Stimulated activated CD4-positive, alpha-beta T cell treated with anti-CD3 and anti-CD28 coated beads, Interleukin-2, amount 100 ng/mL, for 24 hours (primary cell): ENCODE measurements at places on chromosomes 3 and 15.

DNA sequence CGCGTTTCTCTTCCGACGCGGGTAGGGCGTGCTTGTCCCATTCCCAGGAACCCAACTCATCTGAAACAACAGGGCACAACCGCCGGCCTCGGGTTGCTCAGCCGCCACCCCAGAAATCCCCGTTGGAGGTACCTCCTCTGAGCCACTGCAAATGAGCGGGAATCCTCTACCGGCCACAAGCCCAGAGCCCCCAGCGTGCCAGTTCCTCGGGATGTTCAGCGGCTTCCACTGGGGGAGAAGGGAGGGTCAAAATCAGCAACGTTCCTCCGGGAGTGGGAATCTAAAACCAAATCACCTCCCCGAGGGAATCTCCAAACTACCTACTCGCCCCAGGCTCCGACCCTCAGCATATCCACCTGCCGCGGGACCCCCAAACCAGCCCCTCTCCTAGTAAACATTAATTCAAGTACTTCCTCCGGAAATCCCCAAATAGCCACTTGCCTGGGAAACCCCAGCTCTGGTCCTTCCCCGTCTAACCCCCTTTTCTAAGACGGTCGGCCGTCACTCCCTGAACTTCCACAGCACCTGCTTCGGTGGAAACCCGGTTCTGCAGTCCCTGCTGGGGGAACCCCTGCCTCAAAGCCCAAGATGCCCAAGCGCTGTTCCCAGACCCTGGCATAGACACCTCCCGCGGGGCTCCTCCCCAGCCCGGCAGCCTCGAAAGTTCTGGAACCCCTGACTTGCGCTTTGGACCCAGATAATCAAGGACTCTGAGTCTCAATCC is 887 bp downstream of the OXTR start:
- DNase-seq, result no peak

DNA sequence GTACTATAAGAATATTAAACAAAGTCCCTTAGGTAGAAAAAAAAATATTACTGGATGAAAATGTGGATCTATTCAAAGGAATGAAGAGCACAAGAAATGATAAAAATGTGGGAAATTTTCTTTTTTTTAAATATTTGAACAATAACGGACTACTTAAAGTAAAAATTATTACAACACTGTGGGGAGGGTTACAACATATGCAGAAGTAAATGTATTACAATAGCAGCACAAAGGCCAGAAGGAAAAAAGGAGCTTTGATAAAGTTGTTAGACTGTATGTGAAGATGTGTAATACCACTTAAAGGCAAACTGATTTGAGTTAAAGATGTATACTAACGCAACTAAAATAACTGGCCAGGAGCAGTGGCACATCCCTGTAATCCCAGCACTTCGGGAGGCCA is 427.1 kb downstream of the SHQ1 start:
- DNase-seq, result no peak

- DNase-seq, result no peak
Measured at GRCh38 chr15:85603703-85604102, 191.0 kb downstream of the KLHL25 start.

GRCh38 chr3:127479449-127479848 is 111.1 kb downstream of the TPRA1 start:
- DNase-seq, result no peak

DNA sequence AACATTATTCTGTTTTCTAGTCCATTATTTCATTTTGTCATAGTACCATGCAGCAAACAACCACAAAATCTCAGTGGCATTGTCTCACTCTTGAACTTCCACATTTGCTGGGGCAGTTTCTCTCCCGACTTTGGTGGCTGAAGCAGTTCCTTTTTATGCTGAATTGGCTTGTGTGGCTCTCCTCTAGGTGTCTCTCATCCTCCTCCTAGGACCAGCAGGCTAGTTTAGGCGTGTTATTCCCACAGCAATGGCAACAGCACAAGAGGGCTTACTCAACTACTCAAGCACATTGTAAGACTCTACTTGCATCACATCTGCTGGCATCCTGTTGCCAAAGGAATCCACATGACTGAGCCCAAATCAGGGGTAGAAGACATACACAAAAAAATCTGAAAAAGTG is 201.8 kb upstream of the KCNH8 start:
- no peak for DNase-seq

DNA sequence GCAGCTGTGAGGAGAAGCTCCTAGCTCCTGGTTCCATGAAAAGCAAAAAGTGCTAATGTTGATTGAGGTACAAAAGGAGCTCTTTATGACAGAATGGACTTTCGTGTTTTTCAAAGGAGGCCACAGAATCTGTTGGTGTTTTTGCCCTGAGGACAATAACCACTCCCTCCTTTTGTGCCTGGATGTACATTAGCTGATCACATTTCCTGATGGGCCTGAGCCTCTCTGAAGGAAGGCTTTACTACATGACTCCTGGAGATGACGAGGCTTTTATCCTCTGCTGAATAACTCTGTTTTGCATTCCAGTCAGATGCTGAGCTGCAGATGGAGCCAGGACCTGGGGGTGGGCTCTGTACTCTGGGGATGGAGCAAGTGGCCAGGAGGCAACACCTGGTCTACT is 301.9 kb downstream of the CACNA2D3 start:
- no peak for DNase-seq

DNA sequence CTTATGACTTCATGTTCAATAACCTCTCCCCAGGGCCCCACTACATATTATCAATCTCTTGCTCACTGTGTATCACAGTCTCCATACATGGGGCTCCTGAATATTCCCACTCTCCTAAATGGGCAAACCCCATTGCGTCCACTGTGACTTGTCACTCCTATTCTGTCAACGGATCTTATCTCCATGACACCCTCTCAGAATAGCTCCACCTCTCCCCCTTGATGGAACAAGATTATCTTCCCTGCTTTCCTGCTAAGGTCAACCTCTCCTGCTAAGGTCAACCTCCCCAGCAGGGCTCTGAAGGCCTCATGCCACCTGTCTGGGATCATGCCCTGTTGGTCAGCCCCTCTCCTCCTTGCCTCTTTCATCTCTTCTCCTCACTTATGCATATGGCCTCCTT is 1.8 kb downstream of the CLDN18 start:
- DNase-seq, result no peak

DNA sequence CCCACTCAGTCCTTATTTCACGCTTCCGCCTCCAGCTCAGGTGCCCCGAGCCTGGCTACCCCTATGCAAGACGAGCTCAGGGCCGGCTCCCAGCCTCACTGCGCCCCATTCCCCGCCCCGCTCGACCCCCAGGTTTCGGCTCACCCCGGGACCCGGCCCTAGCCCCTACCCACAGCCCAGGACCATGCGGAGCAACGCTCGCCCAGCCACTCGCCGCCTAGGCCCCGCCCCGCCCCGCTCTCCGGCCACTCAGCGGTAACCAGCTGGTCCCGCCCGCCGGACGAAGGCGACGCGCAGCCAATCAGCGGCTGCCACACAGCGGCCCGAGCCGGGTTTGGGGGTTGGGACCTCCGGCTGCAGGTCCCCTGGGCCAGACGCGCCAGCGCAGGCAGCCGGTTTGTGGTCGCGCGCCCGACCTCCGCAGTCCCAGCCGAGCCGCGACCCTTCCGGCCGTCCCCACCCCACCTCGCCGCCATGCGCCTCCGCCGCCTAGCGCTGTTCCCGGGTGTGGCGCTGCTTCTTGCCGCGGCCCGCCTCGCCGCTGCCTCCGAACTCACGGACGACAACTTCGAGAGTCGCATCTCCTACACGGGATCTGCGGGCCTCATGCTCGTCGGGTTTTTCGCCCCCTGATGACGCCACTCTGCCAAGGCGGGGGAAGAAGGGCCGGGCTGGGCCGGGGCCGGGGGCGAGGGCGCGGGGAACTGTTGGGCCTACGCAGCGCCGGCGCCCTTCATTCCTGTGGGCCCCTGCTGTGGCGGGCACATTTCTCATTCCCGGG is at the start of gene CATSPER2:
CATSPER2 (minus strand) TSS at position 196 of the 781 bp plus-strand sequence. CDS start 783 bp downstream, outside the sequence.
- no peak for DNase-seq

DNA sequence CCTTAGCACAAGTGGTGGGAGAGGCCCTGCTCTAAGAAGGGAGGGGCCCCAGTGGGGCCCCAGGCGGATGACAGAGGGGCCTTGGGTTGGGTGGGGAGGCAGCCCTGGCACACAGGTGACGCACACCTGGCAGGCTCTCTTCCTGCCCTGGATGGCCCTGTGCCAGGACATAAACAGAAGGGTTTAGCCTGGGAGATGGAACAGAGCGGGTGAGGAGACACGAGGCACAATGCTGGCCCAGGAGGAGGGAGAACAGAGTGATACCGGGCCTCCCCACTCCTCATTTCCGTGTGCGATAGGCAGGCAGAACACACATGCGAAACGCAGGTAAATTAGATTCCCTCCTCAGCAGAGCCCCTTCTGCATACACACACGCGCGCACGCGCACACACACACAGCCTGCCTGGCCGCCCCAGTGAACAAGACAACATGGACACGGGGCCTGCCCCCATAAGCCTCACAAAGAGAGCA is 39.8 kb downstream of the IDH2 start:
- no peak for DNase-seq

GRCh38 chr15:48076454-48076853 is 44.3 kb upstream of the SLC24A5 start:
- DNase-seq, result no peak

GRCh38 chr3:58022490-58022889 is 14.3 kb downstream of the FLNB start:
- DNase-seq, result no peak

DNA sequence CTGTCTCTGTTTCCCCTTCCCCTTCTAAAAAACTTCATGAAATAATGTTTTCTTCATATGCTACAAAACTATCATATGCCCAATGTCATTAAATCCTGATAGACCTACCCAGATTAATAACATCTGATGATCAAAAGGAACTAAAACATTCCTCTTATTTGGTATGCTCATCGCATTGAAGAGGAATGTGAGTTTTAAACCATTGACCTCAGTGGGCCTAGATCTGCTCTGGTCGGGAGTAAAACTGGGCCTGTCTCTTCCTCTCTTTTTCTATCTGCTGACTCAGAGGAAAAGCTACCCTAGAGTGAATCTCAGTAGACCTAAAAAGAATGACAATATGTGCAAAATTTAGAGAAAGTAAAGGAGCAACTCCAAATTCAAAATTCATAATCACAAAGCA is 275.8 kb downstream of the SATB1 start:
- no peak for DNase-seq

GRCh38 chr3:130488288-130488687 is 28.7 kb upstream of the COL6A6 start:
- DNase-seq, result no peak

GRCh38 chr3:129460572-129460971 is 20.5 kb downstream of the IFT122 start:
- no peak for DNase-seq

DNA sequence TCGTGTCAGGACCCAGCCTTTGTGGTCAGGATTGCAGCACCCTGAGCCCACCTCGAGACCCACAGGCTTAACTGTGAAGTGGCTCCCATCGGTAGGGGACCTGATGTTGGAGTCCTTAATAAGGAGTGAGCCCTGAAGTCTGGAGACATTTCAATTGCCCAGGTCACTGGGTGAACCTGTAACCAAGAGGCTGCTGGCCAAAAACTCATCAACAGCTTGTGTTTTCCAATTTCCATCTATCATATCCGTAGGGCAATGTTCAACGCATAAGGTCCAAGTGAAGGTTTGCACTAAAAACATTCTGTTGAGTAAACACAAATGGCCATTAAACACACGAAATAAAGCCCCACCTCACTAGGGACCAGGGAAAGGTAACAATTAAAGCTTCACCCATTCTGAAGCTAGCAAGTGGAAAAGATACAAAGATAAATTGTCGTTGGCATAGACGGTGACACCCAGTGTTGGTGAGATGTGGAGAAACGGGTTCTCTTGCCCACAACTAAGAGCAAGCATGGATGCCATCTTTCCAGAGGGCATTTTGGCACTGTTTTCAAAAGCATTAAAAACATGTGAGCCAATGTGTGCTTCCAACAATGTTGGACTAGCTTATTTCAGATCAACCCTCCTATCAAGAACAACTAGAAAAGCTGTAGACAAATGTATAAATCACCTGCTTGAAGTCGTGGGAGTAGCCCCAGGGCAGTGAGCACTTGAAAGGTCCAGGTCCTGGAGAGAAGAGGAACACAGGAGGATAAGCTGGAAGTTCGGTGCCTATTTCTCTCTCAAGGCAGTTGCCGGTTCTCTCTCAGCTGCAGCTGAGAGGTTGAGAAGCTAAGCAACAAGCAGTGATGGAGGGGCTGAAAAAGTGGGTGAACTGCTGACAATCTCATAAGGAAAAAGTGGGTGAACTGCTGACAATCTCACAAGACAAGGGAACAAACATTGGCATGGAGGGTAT is 56.3 kb upstream of the PCSK6 start:
- DNase-seq, result no peak
